ENCODE measurements at places on chromosomes 12 and 14.

- DNase-seq, result no peak
Measured at GRCh38 chr14:96126339-96126782, 78.3 kb upstream of the BDKRB2 start.

DNA sequence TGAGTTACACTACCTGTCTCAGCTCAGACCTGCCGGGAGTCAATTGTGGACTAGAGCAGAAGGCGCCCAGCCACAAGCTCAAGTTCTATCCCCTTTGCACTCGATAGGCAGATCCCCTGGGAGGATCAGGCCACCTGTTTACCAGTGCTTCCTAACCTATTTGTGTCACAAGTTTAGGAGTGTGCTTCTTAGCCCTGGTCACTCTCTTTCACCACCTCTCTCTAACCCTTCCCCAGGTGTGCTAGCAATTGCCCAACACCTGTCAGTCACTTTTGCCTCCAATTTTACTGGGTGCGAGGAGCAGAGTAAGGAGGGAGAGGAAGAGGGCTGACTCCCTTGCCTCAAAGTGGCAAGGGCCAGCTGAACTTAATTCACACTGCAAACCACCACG is 745 bp upstream of the NAA30 start:
- DNase-seq, result no peak

GRCh38 chr12:54000116-54001114 is at the start of gene HOXC9:
Gene HOXC9, plus strand, starts transcription at chr12:54000161. Its CDS starts 28 bp downstream, at chr12:54000189.
- no peak for DNase-seq

DNA sequence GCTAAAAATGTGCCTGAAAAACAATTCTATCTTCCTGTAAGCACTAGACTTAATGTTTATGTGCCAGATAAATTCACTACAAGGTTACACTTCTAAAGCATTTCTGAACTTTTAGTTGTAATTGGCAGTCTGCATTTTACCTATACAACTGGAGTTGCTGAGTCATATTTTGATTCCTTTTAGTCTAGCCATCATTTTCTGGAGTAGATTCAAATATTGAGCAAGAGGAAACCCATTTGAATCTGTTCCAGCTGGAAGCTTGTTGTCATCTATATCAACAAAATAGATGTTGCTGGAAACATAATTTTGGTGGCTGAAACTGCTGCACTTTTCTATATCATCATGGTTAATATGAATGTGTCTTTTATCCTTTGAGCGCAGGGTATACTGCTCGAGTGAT is 122.2 kb upstream of the CCDC175 start:
- DNase-seq, result no peak

DNA sequence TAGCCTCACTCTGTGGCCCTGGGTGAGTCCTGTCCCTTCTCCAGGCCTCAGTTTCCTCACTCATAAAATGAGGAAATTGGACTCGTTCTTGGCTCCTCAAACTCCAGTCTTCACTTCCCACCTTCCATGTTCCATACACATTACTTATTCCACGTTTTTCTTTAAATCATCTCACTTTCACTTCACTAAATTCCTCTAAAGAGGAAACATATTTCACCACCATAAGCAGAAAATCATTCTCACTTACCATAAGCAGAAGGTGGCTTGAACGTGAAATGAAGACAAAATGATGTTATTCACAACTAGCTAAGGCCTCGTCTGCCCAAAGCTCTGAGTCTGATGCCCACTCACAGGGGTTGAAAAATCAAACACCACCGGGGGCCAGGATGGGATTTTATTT is 278.3 kb downstream of the ADGRD1 start:
- DNase-seq, result no peak

- no peak for DNase-seq
Measured at GRCh38 chr14:32683679-32684078, 255.0 kb upstream of the NPAS3 start.

DNA sequence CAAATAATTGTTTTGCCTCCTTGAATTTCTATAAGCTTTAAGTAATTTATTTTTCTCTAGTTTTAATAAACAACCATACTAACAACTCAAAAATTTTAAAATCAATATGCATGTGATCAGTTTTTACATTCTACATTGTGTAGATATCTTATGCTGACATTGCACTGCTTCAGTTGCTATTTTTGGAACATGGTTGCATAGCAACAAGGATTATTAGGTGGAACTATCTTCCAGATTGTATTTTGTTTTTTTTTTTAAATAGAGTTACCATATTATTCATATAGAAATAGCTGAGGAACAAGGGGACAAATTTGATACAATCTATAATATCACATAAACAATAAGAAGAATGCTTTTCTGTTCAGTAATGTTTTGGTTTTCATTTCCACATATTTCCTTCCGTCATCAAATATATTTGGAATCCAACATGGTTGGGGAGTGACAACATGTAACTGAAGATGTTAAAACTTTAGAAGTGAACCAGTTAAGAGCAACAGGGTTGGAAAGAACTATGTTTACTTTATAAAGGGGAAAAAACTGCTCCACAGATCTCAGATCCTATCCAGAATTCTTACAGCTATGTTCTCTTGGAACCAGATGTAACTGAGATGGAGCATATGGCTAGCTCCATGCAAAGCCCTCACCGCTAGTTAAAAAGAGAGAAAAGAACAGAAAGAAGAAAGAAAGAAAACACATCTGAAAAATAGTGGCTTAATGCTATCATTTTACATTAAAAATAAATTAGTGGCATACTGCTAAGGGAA is 235.5 kb downstream of the NELL2 start:
- no peak for DNase-seq
